NCI-H1048 (cell line): ENCODE measurements at places on chromosomes 3 and 15.

GRCh38 chr15:28184166-28184565, 85.1 kb upstream of the OCA2 start:
- DNase-seq, result no peak

GRCh38 chr3:133457465-133458067, 57.7 kb downstream of the BFSP2 start:
- DNase-seq, result no peak

GRCh38 chr3:61701011-61701410, 139.6 kb downstream of the PTPRG start:
- no peak for DNase-seq

GRCh38 chr15:40310001-40310959, 2.5 kb upstream of the PLCB2 start:
- DNase-seq, result no peak

DNA sequence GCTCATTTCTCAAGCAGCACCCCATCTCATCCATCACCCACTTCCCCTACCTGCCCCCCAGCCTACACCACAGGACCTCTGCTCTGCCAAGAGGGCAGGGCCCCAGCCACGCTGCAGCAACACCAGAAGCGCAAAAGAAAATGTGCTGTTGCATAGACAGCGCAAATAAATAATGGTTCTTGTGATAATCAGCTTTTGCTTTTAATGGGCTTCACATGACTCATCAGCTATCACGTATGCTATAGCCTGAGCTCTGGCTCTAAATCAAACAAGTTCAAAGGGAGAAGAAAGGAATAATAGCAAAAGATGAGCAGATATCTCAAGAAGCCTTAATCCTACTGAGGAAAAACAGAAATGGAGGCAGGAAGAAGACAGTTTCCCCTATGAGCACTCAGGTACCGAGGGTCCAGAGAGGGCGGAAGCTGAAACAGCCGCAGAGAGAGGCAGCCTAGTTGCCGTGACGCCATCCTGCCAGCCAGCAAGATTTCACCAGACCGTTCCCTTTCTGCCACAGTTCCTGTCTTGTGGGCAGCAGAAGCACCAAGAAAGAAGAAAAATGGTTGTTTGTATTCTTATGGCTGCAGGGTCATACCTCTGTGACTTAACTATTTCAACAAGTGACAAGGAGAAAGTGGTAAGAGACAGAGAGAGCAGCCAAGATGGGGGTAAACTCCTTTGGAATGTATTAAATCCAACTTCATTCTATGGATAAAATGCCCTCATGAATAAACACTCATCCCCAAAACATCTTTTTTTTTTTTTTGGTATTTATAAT, 22.0 kb downstream of the RAB27A start:
- DNase-seq, result no peak
